ENCODE measurements at places on chromosomes 2 and 18.

- no peak for DNase-seq
Observed at GRCh38 chr2:36168115-36168514, 187.5 kb upstream of the CRIM1 start.

- DNase-seq, result no peak
Observed at GRCh38 chr18:41461114-41461513, 493.9 kb upstream of the PIK3C3 start.

DNA sequence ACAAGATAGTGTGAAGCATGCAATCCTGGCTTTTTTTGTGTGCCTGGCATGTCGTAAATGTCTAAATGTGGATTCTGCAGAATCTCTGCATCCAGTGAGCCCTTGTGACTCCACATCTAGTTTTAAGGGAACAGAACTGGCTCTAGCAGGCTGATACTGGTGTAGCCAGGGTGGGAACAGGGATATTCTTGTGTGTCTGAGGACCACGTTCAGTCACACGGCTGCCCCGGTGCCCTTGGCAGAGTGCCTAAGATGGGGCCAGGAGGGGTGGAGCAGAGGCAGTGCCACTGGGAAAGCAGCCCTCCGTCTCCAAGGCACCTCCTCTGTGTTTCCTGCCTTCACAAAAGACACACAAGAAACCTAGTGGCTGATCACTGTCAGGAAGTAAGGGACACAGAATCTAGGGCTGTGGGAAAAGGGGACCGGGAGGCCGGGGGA, 91.5 kb upstream of the PARD3B start:
- peak; percentile 33 for DNase-seq

- no peak for DNase-seq
Observed at GRCh38 chr18:3179430-3180089, 40.2 kb downstream of the MYOM1 start.

DNA sequence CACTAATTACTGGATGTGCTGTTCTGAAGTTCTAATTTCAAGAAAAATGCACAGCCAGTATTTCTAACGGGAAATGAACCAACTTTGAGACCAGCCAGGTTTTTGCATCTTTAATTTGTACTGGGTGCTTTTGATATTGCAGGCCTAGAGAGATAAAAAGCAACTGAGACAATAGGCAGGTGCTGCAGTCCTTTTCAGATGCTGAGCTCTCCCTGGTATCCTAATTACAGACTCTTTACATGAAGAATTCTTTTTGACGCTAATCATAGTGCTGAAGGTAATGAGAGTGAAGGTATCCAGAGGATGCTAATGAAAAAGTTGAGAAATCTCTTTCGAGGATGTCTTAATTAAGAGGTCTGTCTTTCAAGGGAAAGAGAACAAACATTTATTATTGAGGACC, 85.1 kb downstream of the SERPINB8 start:
- DNase-seq, result no peak

- no peak for DNase-seq
Observed at GRCh38 chr18:57518533-57518932, 68.0 kb downstream of the FECH start.

DNA sequence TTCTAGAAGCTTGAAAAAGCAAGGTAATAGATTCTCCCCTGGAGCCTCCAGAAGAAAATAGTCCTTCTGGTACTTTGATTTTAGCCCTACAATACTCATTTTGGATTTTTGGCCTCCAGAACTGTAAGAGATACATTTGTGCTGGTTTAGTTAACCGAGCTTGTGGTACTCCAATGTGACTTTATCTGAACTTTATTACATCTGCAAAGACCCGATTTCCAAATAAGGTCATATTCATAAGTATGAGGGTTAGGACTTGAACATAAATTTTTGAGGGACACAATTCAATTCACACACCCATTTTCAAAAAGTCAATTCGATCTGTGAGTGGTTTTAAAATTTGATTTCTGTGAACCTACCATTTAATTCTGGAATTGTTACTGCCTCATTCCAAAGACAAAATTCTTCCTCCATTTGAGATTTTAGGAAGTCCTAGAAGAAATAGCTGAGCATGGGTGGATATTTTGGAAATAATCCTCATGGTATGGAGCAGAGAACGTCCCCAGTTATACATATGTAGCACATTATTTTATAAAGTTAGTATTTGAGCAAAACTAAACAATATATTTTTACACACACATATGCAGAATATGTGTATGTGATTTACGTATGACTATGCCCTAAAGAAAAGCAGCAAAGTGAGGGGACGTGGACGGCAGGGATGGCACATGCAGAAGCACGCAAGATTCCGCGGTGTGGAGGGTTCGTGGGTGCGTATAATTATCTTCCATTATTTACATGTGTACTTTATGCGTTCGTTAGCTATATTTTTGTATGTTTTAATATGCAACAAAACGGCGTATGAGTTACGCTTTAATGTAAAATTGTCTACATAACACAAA, 905 bp upstream of the NUP35 start:
- no peak for DNase-seq

DNA sequence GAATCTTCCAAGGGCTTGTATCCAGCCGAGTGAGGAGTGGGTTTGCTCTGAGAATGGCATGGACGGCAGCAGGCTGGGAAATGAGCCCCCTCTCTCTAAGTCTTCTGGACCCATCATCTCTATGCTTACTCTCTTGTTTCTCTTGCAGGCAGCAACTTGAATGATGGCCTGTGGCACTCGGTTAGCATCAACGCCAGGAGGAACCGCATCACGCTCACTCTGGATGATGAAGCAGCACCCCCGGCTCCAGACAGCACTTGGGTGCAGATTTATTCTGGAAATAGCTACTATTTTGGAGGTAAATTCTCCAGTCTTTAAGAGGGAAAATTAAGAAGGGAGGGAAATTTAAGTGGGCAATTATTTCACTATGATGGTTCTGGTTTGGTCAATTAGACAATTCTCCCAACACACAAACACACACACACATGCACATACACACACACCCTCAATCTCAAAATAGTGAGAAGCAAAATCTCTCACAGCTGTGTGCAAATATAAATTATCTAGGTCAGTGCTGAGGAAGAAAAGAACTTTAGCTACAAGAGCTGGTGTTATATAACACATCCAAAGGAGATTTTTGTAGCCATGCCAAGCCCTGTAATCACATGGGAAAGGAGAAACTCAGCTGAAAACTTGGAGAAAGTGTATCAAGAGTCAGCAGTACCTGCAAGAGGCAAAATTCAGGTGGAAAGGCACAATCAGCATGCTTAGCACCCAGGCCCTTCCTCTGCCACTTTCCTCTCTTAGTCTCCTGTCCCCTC, 499.2 kb downstream of the CNTNAP5 start:
- DNase-seq, result no peak
